AG04450 (cell line): ENCODE measurements at places on chromosomes 5 and 9. TPM values are rescaled to one million over a fixed set of nuclear protein-coding genes. Genes with fewer than 3 reads are reported as not detected.

DNA sequence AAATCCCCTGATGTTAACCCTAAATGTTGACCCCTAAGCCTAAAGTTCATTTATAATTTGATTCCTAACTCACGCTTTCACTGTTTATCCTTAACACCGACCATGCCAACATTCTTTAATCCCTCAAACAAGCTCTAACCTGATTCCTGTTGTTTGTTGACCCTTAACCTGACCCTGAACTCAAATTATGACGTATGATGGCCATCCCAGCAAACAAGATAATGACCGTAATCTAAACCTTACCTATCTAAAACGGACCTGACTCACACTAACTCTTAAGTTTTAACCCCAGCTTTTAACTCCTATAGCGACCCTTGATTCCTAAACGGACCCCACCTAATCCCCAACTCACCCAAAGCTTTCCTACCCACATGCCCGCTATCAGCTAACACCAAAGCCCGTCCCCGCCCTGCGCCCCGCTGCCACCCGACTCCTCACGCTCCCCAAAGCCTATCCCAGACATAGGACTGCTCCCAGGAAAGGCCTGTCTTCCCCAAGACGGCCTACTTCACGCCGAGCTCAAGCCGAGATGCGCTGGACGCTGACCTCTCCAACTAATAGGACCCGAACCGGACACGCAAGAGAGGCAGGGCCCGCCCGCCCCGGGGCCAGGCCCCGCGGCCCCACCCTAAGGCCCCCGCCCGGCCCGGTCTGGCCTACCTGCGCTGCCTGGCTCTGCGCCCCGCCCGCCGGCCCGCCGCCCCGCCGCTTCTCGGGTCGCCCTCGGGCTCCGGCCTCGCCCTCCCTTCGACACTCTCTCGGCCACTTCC lies 395 bp downstream of the TLN1 start:
- DNase-seq = no peak

DNA sequence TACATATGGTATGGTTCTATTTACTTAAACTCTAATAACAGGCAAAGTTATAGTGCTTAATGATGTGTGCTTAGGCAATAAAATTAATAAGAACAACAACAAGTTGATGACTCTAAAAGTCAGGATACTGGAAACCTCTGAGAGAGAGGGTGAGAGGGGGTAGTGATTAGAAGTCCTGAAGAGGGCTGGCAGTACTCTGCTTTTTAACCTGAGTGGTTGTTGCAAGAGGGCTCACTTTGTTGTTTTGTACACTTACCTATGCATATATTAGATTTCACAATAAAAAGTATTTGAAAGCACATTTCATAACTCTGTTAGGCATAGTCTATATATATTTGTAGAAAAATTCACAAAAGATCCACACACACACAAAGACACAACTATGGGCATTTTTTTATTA lies 21.4 kb upstream of the ELL2 start:
- DNase-seq = no peak

GRCh38 chr5:93580927-93581445 lies at the start of gene NR2F1-AS1:
Gene NR2F1-AS1, minus strand, starts transcription at chr5:93581219.
- DNase-seq = no peak

DNA sequence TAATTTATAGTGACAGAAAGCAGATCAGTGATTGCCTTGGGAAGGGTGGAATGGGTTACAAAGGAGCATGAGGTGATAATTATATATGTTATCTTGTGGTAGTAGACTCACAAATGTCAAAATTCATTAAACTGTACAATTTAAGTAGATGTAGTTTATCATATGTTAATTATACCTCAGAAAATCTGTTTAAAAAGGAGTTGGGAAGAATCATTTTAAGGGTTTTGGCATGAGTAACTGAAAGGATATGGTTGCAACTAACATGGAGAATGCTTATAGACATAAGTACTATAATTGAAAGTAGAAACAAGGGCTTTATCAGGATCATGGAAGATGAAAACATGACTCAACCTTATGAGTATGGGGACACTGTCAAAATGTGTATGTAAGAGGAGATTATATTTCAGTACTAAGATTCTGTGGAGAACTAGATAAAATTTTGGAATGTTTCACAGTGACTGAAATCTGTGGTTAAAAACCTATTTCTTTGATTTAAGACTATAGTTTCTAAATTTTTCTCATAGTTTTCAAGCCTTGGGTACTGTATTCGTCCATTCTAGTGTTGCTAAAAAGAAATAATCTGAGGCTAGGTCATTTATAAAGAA lies 73.3 kb downstream of the FCHO2 start:
- no peak for DNase-seq

- no peak for DNase-seq
Measured at GRCh38 chr5:36066001-36066539, 612 bp downstream of the UGT3A2 start.

GRCh38 chr5:28766565-28767158 lies 1728.3 kb upstream of the CDH9 start:
- DNase-seq = no peak

GRCh38 chr5:12214267-12215015 lies 310.2 kb upstream of the CTNND2 start:
- DNase-seq = no peak

DNA sequence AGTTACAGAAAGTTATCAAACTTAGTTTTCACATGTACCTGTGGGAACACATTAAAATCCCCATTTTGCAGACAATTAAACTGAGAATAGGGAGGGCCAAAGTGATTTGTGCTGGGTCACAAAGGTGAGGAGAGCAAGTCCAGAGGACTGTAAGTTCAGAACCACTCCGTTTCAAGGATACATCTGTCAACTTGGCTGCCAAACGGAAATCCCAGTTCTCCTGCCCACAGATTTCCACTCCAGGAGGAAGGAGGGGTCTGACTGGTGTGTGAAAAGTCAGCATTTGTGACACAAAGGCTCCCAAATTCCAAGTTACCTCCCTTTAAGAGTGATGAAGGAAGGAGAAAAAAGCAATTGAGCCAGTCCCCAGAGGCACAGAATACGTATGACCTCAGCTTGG lies 42.3 kb downstream of the PRELID2 start:
- no peak for DNase-seq

DNA sequence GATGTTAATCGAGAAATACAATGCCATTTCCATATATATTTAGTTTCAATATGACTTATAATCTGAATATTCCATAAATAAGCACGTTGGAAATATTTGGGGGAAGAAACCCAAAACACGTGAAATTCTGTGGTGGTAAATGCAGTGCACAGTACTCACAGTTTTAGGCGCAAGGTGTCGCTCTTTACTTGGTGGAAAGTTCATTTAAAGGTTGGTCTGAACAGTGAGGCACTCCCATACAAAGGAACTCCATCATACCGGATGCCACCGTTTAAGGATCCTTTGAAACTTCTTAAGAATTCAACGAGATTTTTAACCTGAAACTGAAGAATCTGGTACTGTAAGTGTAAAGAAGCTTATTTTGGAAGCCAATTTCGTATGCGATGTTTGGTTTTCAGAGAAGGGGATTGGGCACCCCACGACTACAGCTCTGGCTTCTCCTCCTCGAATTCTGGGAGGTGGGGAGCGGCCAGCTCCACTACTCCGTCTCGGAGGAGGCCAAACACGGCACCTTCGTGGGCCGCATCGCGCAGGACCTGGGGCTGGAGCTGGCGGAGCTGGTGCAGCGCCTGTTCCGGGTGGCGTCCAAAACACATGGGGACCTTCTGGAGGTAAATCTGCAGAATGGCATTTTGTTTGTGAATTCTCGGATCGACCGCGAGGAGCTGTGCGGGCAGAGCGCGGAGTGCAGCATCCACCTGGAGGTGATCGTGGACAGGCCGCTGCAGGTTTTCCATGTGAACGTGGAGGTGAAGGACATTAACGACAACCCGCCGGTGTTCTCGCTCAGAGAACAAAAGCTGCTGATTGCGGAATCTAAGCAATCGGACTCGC lies at the start of gene PCDHA11:
Gene PCDHA11 (plus strand): TSS at position 237 of the 834 bp plus-strand sequence. CDS start 147 bp downstream, at position 384.
- no peak for DNase-seq

GRCh38 chr5:179615203-179615602 lies 8.3 kb downstream of the HNRNPH1 start:
- DNase-seq = no peak

DNA sequence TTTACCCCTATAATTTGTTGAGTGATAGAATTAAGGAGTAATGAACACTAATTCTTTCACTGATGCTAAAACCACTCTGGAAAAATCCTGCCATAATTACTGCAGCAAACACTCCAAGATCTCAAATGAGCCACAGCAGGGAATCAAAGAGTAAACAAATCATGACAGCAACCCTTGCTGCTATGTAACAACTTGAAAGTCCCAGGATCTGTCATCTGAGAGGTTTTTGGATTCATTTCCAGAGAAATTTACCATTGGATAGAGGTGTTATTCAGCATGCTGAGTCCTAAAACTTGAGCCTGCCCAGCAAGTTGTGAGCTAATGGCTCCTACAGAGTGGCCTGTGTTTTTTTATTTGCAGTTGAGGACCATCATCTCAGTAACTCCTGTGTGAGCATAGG lies 59.2 kb downstream of the PRLR start:
- no peak for DNase-seq

DNA sequence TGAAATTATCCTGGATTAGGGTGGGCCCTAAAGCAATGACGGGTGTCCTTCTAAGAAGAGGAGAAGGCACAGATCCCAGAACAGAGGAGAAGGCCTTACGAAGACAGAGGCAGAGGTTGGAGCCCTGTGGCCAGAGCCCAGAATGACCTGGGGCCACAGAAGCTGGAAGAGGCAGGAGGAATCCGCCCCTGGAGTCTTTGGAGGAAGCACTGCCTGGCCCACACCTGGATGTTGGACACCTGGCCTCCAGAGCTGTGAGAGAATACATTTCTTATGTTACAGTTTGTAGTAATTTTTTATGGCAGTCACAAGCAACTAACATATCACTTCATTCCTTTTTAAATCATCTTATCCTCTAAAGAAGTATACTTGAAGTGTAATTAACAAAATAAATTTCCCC lies 8.5 kb downstream of the MRPL36 start:
- no peak for DNase-seq

- no peak for DNase-seq
Measured at GRCh38 chr5:66722686-66723085, 126.5 kb downstream of the MAST4 start.

The SQSTM1 gene
- 366 and 589 TPM in 2 replicates for polyA plus RNA-seq

The IRX2 gene
- polyA plus RNA-seq = not detected in 2 replicates

The VCAN gene
- 148 and 171 TPM in 2 replicates for polyA plus RNA-seq

The EMB gene
- polyA plus RNA-seq = 0.83 and 0.89 TPM in 2 replicates

The TAS2R1 gene
- polyA plus RNA-seq = 0.09 and 0.14 TPM in 2 replicates

The SPZ1 gene
- not detected in 2 replicates for polyA plus RNA-seq

The ARHGEF37 gene
- polyA plus RNA-seq = 0.61 and 0.74 TPM in 2 replicates
